NCI-H82 (cell line): ENCODE measurements at places on chromosomes 11 and 22.

DNA sequence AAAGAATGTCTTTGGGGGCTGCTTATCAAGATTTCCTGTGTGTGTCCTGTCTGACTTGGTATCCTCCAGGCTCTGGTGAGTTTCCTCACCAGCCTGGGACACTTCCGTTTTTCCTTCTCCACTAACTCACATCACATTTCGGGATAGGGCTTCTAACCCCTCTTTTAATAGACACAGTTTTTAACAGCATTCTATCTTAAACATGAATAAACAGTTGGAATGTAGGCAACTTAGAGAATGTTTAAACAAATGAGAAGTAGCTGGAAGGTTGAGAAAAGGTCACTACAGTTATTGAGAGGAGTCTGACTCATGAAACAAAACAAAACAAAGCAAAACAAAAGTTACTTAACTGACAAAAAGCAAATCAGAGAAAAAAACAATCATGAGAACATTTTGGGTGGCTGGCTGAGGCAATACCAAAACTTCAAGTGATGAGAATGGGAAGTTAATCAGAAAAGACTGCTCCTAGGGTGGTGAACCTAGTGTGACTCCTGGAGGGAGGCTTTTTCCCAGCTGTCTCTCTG, 64.7 kb upstream of the CTSC start:
- no peak for DNase-seq

GRCh38 chr11:11605821-11606450, 15.9 kb downstream of the GALNT18 start:
- no peak for DNase-seq

- DNase-seq = no peak
Measured at GRCh38 chr11:9738116-9738515, 74.2 kb downstream of the SWAP70 start.

DNA sequence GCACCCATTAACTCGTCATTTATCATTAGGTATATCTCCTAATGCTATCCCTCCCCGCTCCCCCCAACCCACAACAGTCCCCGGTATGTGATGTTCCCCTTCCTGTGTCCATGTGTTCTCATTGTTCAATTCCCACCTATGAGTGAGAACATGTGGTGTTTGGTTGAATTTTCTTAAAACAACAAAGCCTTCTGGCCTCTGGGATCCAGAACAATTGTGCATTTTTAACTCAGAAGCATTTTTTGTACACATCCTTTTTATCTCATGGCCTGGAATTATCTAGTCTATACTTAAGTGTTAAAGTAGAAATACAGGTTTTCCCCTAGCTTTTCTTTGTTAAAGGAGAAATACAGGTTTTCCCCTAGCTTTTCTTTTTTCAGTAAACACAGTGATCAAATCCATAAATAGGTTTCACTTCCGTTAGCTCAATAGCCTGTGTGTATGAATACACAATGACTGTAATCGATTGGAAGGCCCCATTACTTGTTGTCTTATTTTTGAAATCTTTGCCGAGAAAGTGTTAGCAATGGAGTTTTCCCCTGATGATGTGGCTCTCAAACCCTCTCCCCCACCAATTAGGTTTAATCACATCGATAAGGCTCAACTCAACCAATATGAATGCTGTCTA, 125.6 kb upstream of the PITPNB start:
- DNase-seq = no peak

GRCh38 chr11:65317025-65317786, 2.5 kb downstream of the CDC42EP2 start:
- peak; percentile 50 for DNase-seq
